Endodermal cell (in vitro differentiated cells): ENCODE measurements at places on chromosomes 5 and 9. TPM values are rescaled to one million over a fixed set of nuclear protein-coding genes. Genes with fewer than 3 reads are reported as not detected.

PCDHA2 gene
- 1.4 to 2.5 TPM (median 2.2 TPM) in 3 replicates for total RNA-seq

GABRA6 gene
- total RNA-seq, result not detected in 2 replicates

GRCh38 chr5:44652674-44653073 lies 156.1 kb upstream of the MRPS30 start:
- no peak overlapping the region for H3K27ac ChIP-seq
- no peak for DNase-seq
- H3K27me3 ChIP-seq, result no peaks in the 10 kb centered on the region
- no peaks in the 10 kb centered on the region for H3K36me3 ChIP-seq

- H3K4me3 ChIP-seq, result no peak overlapping the region
- H3K27me3 ChIP-seq, result no peaks in the 10 kb centered on the region
- no peaks in the 10 kb centered on the region for H3K36me3 ChIP-seq
- H3K4me1 ChIP-seq, result no peaks in the 10 kb centered on the region
- H3K27ac ChIP-seq, result no peak overlapping the region
These were observed 374.9 kb downstream of the MAT2B start for GRCh38 chr5:163880302-163880701.
